ENCODE measurements at places on chromosomes 2 and 18.
A peak's percentile ranks its signal among the peaks of the same experiment; 100 is the strongest.

GRCh38 chr2:181073896-181074295 lies 93.5 kb downstream of the UBE2E3 start:
- DNase-seq = no peak

DNA sequence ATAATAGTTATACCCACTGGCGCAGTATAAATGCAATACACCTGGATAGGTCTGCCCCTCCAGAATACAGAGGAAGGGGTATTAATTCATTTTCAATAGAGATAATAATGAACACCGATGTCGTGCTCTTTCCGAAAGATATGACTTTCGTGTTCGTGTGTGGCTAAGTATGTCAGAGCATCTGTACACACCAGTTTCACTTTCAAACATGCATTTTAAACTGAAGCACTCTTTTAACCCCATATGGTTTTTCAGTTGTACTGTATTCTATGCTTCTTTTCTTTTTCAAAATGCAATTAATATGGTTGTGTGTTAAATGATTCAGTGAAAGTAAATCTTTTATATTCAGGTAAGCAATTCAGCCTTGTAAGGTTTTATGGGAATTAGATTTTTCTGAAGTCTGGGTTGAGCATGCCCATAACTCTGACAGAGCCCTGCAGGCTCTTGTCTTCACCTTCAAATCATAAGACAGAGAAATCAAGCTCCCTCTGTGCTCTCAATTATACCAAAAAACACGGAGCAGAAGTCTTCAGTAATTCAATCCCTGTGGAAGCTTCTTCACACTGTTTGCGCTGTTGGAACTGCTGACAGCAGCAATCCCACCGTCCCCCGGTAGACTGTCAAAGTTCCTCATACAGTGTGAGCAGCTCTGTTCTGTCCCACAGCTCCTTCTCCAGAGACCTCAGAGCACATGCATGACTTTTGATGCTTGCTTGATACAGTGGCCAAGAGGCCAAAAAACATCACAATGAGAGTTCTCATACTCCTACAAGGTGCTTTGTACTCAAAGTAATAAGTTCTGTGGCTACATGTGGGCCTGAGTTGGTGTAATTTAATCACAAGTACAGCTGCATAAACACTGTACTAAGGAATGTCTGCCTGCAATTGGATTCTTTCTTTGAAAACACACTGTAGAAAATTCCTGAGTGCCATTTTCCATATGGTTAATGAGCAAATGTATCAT lies 186.8 kb downstream of the ZNF521 start:
- peak; percentile 10 for DNase-seq

DNA sequence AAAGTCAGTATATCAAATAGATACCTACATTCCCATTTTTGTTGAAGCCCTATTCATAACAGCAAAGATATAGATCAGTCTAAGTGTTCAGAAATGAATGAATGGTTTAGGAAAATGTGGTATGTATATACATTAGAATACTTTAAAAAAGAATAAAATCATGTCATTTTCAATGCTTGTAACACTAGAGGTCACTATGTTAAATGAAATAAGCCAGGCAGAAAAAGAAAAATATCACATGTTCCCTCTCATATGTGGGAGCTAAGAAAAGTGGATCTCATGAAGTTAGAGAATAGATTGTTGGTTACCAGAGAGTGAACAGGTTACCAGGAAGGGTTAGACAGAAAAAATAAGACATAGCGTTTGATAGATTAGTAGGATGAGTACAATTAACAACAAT lies 1111.0 kb upstream of the SLC39A10 start:
- DNase-seq = no peak

DNA sequence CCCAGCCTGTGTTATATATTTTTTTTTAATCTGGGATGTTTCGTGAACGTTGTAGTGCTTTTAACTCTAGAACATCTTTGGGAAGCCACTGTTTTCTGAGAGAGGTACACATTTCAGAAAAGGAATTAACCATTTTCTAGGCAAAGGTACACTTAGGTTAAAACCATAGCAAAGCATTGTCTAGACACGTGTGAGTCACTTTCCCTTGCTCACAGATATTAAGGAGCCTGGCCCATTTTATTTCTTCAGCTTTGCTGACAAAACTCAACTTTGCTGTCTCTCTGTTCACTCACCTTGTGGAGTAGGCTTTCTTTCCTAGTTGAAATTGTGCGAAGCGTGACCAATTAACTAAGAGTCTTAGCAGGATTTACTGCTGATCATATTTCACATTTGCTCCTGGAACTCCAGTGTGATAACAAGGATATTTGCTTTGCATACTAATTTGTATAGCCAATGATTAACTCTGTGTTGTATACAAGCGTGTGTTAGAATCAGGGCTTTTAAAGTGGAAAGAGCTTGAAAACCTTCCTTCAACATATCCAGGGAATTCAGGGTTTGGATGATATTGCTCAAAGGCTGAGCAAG lies 215.0 kb upstream of the AGAP1 start:
- DNase-seq = no peak

GRCh38 chr2:11405599-11406266 lies 60.2 kb downstream of the E2F6 start:
- DNase-seq = no peak

DNA sequence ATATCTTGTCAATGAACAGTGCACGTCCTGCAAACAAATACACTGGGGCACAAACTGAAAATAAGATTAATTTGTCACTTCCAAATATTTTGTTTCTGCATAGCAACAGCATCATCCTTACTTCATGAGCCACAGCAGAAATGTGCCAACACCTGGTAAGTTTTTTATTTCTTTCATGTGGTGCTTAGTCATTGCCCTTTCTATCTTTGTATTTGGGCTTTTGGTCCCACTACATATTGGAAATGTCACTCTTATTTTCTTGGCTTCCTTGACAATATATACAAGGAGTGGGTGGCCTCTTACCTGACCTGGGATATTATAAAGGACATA lies 208.0 kb downstream of the RBM43 start:
- DNase-seq = no peak

DNA sequence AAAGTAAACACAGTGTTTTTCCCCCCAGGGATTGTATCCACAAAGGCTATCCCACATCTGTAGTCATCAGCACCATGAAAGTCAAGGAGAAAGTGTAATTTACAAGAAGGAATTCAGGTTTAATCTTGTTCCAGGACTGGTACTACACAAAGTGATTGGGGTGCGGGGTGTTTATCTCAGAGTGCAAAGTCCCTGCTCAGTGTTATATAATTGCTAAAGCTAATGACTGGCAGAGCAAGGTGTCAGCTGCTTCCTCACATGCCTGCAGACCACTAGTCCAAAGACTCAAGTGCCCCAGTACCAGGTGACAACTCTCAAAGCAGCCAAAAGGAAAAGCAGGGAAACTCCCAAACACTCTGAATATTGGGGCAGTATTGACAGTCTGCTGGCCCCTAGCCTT lies 40.4 kb upstream of the PDCL3 start:
- no peak for DNase-seq

GRCh38 chr2:220373878-220374277 lies 746.4 kb downstream of the SLC4A3 start:
- no peak for DNase-seq

DNA sequence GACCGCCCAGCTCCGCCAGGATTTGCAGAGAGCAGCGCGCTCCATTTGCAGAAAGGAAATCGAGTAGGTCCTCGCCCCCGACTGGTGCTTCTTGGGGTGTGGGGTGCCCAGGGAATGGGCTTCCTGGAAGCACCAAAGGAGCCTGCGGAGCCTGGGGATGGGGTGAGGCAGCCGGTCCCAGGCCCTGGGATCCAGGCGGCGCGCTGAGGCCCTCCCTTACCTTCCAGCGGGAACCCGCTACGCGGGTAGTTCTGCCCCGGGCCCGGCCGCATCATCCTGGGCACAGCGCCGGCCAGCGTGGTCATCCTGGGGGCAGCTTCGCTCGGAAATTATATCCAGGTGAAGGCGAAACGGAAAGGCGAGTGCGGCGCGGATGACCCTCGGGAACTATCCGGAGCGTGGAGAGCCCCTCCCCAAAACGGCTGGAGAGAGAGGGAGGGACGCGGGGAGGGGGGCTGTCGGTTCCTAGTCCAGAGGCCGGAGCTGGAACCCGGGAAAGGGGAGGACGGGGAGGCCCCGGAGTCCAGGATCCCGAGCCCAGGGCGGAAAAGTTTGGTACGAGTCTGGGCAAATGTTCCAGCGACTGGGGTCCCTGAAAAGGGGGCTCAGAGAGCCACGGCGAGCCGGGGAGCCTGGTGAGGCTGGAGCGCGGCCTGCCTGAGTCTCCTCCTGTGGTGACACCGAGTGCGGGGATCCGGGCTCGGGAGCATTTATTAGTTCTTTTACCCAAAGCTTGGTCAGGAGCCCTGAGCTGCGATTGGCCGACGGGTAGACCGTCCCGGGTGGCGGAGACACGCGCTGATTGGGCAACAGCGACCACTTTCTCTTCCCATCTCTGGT lies at the start of gene PAX3:
TSS of gene PAX3 (minus strand) at position 688 of the 840 bp plus-strand sequence. CDS start at position 305, 383 bp downstream.
- no peak for DNase-seq

- peak; percentile 46 for DNase-seq
These were observed at the start of gene ASAP2 for GRCh38 chr2:9205963-9206948. Gene ASAP2, plus strand, starts transcription at chr2:9206812. Its CDS starts 293 bp downstream, at chr2:9207105.

DNA sequence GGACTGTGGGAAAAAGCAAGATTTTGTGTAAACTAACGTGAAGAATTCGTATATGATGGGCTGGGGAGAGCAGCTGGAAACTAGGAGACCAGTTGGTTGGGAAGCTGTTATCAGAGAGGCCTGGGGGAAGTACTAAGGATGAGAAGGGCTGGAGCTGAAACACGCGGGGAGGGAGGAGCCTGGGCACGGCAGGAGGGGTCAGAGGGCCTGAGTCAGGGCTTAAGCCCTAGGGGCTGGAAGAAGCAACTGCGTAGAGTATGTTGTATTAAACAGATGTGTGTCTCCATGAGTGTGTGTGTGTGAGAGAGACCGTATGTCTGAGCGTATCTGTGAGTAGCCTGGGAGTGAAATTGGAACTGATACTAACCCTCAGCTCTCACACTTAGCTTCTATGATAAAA lies 8.4 kb downstream of the POMC start:
- no peak for DNase-seq

- DNase-seq = no peak
These were observed 57.2 kb upstream of the RNU4ATAC start for GRCh38 chr2:121473512-121473911.

- no peak for DNase-seq
These were observed 26.6 kb downstream of the CCDC195 start for GRCh38 chr2:224689539-224689938.

DNA sequence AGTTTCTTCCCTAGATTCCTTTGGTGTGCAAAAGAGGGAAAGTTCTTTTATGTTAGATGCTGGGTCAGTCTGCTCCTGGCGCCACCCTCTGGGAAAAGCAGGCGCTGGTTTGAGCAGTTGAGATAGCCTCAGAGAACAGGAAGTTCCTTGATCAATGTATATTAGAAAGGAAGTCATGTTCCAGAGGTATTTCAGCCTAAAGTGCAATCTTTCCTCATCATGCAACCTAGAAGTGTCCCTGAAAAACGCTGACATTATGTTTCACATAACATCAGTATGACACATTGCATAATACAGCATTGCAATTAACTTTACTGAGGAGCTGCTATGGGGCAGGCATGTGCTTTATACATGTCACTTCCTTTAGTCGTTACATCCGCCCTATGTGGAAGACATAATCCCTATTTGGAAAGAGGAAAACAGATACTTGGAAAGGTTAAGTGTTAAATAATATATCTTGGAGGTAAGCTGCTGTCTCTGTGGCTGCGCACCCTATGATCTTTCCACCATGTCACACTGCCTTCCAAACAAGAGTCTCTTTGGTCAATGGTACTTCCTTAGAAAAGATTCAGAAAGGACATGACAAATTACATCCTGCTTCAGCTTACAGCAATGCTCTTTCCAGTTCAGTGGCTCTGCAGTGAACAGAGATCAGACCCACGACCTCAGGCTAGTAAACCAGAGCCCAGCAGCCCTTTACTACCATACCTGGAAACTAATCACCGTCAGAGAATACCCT lies 369.7 kb downstream of the RAD51AP2 start:
- DNase-seq = no peak

GRCh38 chr2:203470371-203470770 lies 64.7 kb downstream of the RAPH1 start:
- DNase-seq = no peak

- DNase-seq = no peak
These were observed 619.4 kb upstream of the CHAC2 start for GRCh38 chr2:53148221-53148620.

DNA sequence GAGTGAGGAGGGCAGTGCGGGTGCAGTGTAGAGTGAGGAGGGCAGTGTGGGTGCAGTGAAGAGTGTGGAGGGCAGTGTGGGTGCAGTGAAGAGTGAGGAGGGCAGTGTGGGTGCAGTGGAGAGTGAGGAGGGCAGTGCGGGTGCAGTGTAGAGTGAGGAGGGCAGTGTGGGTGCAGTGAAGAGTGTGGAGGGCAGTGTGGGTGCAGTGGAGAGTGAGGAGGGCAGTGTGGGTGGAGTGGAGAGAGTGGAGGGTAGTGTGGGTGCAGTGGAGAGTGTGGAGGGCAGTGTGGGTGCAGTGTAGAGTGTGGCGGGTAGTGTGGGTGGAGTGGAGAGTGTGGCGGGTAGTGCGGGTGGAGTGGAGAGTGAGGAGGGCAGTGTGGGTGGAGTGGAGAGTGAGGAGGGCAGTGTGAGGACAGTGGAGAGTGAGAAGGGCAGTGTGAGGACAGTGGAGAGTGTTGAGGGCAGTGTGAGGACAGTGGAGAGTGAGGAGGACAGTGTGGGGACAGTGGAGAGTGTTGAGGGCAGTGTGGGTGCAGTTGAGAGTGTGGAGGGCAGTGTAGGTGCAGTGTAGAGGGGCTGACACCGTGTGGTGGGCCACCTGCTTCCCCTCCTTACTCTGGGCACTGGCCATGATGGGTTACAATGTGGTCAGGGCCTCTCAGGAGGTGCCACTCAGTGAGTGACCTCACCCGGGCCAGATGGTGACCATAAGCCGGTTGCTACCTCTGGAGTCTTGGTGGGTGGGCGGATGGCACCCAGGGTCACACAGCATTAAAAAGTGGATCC lies 28.5 kb downstream of the INPP4A start:
- DNase-seq = no peak

- DNase-seq = no peak
These were observed 49.3 kb downstream of the COA5 start for GRCh38 chr2:98558852-98559530.

DNA sequence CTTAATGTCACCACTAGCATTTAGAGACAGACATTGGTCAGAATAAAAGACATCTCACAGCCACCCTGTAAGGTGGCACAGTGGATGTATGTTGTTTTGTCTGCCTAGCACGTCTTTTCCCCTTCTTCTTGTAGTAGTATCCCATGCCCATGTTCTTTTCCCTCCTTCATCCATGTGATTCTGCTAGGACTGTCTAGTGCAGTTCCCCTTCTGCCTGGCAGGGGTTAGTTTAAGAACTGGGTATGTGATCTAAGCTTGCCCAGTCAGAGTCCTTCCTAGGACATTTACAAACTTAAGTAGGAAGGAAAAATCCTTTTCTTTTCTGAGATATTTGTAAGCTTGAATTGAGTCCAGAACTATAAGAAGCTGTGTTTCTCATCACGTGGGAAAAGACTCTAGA lies 172.3 kb downstream of the BABAM2 start:
- DNase-seq = no peak

GRCh38 chr2:181844551-181845290 lies 46.8 kb upstream of the ITPRID2 start:
- no peak for DNase-seq

- no peak for DNase-seq
These were observed 112.1 kb upstream of the ATP8B1 start for GRCh38 chr18:57915248-57915647.
